ENCODE measurements at places on chromosomes 4 and X.

GRCh38 chr4:133720001-133720400 is 481.6 kb downstream of the PABPC4L start:
- DNase-seq, result no peak

GRCh38 chrX:130771648-130772047 is 131.4 kb downstream of the ENOX2 start:
- DNase-seq, result no peak

DNA sequence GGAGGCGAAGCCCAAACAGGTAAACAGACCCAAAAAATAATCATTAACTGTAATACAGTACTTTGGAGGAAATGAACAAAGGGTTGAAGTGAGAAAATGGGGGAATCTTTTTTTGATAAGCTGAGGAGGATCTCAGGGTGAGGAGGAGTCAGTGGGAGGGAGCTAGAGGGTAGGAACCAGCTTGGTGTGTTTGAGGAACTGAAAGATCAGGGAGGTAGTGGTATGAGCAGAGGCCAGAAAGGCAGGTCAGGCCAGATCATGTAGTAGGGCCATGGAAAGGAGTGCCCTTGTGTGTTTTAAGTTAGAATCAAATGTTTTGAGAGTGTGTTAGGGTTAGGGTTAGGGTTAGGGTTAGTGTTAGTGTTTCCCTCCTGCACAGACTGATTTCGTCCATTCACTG is 48.8 kb downstream of the PPP2R2C start:
- no peak for DNase-seq

GRCh38 chr4:10783351-10783750 is 98.8 kb upstream of the CLNK start:
- DNase-seq, result no peak

DNA sequence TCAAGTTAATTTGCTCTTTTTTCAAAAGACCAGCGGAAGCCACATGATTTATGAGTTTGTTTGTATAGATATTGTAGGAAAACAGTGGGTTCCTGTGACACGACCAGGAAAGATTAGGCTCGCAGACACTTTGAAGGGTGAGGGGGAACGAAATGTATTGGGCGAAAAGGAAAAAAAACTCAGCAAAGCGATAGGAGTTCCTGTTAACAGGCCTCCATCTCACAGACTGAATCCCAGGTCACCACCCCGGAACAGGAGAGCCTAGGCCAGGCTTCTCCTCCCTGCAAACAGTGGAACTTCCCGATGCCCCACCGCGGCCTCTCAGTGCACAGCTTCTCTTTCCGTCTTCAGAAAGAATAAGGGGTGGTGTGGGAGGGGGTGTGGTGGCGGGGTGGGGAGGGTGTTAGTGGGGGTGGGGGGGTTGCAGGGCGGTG is 181.8 kb upstream of the GPRIN3 start:
- DNase-seq, result no peak

DNA sequence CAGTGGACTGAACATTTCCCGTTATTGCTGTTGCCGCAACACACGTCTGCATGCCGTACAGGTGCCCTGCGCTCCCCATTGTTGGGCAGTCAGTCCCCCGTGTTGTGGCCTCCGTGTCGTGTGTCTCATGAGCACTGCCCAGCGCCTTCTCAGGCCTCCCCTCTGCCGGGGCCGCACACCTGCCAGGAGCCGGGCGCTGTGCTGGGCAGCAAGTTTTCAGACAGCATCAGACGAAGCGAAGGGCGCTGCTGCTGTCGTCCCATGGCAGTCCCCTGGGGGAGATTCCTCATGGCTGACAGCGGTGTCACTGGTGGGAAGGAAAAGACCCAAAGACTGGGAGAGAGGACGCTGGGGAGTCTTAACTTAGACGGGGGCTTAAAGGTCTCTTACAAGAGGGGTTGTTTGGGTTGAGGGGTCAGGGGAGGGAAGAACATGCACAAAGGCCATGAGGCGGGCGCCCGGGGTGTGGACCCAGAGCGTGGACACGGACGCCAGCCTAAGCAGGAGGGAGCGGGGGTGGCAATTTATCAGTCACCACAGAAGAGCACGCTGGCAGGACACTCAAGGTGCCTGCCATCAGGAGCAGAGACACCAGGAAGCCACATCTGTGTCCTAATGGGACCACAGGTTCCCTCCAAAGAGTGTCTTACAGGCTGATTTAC is 47.3 kb downstream of the RGS12 start:
- DNase-seq, result no peak

DNA sequence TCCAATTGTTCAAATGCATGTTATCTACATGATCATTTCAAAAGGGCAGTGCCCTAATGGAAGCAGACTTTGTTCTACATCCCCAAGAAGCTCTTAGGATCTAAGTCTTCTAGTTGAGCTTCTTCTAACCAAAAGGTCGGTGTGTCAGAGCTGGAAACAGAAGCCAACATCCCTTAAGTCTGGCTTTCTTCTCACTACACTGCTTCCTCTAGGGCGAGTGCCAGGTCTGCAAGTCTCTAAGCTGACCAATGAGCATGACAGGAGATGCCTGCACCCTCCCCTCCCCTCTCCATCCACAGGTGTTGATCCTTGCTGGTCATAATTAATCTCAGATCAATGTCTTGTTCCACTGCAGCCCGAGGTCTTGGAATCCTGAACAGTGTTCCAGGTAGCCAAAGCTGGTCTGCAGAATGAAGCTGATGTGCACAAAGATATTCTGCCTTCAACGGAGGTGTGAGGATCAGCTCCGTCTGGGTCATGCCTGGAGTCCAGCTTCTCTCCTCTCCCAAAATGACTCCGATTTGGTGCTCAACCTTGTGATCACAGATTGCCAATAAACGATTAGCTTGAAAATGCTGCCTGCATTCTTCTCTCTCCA is 44.1 kb downstream of the WDR1 start:
- no peak for DNase-seq

- DNase-seq, result no peak
These were observed 65.3 kb downstream of the NYX start for GRCh38 chrX:41512394-41512793.

DNA sequence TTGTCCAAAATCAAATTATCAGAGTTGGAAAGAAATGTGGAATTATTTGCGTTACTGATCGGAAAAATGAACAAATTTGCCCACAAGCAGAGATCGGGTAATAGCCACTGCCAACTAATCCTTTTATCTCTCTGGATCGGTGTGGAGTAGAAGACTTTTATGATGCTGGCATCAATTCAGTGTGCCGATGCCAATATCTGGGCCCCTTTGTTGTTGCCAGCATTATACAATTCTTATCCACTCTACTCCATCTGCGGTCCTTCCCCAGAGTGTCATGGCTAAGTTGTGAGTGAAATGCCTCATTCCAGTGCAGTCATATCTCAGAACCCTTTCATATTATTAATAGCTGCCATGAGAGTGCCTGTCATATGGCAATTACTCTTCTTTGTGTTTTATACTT is 660.2 kb downstream of the ADGRL3 start:
- DNase-seq, result no peak

DNA sequence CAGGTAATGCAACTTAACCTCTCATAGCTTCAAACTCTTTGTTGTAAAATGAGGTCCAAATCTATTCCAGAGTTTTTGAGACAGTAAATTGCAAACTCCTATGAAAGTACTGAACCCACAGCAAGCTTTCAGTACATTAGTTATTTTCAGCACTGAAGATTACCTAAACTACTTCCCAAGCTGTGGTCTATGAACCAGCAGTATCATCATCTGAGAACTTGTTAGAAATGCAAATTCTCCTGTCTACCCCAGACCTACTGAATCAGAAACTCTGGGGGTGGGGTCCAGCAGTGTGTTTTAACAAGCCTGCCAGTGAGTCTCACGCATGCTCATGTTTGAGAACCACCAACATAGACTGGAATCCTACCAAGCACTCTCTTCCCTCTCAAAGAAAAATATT is 5.7 kb upstream of the CASP6 start:
- no peak for DNase-seq

- DNase-seq, result no peak
These were observed 108.3 kb downstream of the NLGN4X start for GRCh38 chrX:6120329-6120728.

DNA sequence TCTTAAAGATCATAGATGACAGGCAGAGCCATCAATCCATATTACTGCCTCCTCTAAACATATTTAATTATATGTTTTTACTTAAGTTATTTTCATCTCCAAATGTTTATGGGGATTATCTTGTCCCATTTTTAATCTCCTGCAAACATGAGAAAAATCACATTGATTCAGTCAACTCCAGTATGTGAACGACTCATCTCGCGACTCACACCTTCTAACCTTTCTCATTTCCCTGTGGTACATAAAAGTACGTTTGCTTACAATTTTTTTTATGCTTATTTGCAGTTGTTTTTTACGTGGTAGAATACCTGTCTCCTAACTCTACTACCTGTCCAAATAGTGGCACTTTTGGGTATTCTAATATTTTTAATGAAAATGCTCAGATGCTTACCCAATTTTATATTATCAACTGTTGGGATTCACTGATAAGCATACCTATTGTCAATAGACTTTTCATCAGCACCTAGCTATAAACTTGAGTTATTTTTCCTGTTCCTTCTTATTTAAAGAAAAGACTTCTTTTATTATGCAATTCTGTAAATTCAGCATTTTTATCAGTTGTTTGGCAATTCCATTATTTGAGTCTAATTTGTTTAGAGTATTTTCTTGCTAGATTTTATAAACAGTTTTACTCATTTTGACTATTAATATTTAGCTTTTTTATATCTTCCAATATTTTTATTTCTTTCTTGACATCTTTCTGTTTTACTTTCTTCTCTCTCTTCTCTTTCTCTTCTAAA is 276.6 kb downstream of the ANK2 start:
- DNase-seq, result no peak

DNA sequence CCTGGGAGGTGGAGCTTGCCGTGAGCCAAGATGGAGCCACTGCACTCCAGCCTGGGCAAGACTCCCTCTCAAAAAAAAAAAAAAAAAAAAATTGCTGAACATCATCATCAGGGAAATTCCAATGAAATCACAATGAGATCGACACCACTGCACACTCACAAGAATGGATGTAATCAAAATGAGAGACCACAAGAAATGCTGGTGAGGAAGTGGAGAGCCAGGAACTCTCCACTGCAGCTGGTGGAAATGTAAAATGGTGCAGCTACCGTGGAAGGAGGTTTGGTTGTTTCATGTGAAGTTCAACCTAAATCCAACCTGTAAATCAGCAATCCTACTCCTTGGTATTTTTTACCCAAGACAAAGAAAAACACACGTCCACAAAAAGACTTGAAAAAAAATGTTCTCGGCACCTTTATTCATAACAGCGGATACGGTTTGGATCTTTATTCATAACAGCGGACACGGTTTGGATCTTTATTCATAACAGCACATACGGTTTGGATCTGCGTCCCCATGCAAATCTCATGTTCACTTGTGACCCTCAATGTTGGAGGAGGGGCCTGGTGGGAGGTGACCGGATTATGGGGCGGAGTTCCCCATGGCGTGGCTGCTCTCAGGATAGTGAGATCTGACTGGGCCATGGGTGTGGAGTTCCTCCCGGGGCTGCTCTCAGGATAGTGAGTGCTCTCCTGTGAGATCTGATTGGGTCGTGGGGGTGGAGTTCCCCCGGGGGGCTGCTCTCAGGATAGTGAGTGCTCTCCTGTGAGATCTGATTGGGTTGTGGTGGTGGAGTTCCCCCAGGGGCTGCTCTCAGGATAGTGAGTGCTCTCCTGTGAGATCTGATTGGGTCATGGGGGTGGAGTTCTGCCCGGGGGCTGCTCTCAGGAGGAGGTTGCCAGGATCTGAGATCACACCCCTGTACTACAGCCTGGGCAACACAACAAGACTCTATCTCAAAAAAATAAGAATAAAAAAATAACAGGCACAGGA is 7.7 kb downstream of the GAK start:
- DNase-seq, result no peak

GRCh38 chrX:46571423-46572339 is 1.9 kb upstream of the CHST7 start:
- no peak for DNase-seq

- DNase-seq, result no peak
These were observed at the start of gene STAP1 for GRCh38 chr4:67558493-67558892. Gene STAP1 (plus strand): TSS chr4:67558727. CDS start chr4:67558810, 83 bp downstream.

- no peak for DNase-seq
These were observed 70.1 kb downstream of the PRSS12 start for GRCh38 chr4:118282692-118283091.

GRCh38 chr4:109022961-109023360 is 260.1 kb upstream of the ETNPPL start:
- no peak for DNase-seq

- DNase-seq, result no peak
These were observed 452.2 kb upstream of the FTHL17 start for GRCh38 chrX:31523884-31524536.

DNA sequence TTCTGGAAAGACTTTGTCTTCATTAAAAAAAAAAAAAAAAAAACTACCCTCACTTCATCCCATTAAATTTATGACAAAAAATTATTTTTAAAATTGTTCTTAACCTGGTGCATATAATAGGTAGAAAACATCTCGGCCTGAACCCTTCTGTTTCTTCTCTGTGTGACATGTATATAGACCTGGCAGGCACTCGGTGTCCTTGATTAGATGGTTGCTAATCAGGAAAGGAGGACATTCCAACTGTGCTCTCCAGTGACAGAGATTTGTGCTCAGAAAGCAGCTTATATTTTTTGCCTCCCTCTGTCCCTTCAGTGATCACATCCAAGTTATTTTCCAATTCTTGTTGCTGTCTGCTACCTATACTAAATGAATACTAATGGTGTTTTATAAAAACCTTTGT is 355.6 kb downstream of the CBLL2 start:
- DNase-seq, result no peak

GRCh38 chr4:53055274-53055673 is 193.2 kb downstream of the RASL11B start:
- no peak for DNase-seq

GRCh38 chrX:101079736-101080270 is 1.1 kb downstream of the TMEM35A start:
- no peak for DNase-seq

GRCh38 chr4:13597141-13597540 is 30.4 kb downstream of the BOD1L1 start:
- DNase-seq, result no peak

DNA sequence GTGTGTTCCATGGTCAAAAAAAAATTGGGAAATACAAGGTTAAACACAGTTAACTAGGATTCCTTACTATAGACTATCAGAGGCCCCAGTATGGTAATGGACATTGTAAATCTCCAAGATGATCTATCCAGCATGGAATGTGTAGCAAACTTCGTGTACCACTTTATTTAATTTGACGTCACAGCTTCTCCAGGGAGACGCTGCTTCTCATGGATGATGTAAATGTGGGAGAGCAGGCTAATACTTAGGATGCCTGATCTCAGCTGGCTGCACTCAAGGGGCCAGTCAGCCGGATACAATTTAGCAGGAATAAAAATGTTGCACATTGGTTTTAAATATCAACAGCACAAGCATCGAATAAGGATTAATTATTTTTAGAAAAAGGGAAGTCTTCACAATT is 111.7 kb upstream of the HPF1 start:
- DNase-seq, result no peak

DNA sequence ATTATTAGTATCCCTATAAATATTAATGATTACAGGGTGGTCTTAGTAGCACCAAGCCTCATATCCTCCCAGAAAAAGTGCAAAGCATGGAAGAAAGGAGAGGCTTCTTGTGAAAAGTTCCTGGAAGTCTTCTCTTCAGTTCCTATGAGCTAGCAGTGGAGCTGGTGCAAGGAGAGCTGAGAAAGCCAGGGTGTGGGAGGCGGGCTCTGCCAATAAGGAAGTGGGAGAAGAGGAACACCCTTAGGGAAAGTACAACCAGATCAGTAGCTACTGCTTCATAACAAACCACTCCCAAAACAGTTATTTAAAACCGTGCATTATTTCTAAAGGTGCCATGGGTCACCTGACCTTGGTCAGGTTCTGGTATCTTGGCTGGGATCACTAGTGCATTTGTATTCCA is 72.4 kb downstream of the MAP9 start:
- DNase-seq, result no peak
